T-cell (primary cell): ENCODE measurements at places on chromosomes 2 and 18. TPM values are rescaled to one million over a fixed set of nuclear protein-coding genes. Genes with fewer than 3 reads are reported as not detected.

- H3K4me1 ChIP-seq: peaks cover 12% of the 10 kb centered on the region
- H3K4me3 ChIP-seq: no peak overlapping the region
- peak overlapping the region; percentile 62 for H3K27ac ChIP-seq
- H3K36me3 ChIP-seq: no peaks in the 10 kb centered on the region
- no peak for DNase-seq
Observed at GRCh38 chr2:102226612-102227391, 40.0 kb downstream of the IL1RL2 start.

DNA sequence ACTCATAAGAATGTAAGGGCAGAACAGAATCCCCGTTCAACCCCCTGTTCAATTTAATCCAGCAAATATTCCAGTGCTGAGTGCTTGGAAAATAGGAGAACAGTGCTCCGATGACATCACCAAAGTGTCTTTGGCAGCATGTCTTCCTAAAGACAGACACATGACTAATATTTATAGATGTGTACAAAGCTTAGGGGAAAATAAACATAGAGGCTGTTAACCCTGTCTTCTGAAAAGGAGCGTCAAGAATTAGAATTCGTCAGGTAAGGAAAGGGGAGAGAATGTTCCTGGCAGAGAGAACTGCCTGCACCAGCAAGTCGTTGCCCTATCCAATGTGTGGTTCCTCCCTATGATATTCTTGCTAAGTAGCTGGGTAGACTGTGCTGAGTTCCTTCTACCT, 72.7 kb downstream of the PLB1 start:
- H3K27ac ChIP-seq: no peak overlapping the region
- no peaks in the 10 kb centered on the region for H3K36me3 ChIP-seq
- no peak for DNase-seq
- H3K4me3 ChIP-seq: no peak overlapping the region

The SPDYA gene
- total RNA-seq: 12.4 TPM

The IL37 gene
- total RNA-seq: not detected

- H3K36me3 ChIP-seq: no peaks in the 10 kb centered on the region
- H3K27ac ChIP-seq: no peak overlapping the region
- H3K4me3 ChIP-seq: no peak overlapping the region
- H3K4me1 ChIP-seq: no peaks in the 10 kb centered on the region
- H3K27me3 ChIP-seq: peaks cover 2% of the 10 kb centered on the region
Observed at GRCh38 chr2:176240301-176240700, 28.9 kb upstream of the MTX2 start.

GRCh38 chr2:54629914-54630857, 93.3 kb upstream of the EML6 start:
- H3K4me1 ChIP-seq: peaks cover 11% of the 10 kb centered on the region
- no peak overlapping the region for H3K4me3 ChIP-seq
- no peaks in the 10 kb centered on the region for H3K27me3 ChIP-seq
- DNase-seq: no peak

DNA sequence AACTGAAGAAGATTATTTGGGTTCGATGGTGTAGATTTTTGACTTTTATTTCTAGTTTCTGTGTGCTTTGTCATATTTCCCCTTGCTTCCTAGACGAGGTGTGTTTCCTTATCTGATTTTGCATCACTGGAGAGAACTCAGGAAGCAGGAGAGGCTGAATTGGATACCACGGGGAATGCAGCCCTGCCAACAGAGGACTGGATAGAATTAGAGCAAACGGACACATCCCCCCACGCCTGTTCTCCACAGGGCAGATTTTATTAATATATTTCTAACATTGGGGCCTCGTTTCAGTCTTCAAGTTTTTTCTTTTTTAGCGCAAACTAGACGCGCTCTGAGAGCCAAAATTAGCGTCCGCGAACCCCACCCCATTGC, 678 bp upstream of the VAPA start:
- no peaks in the 10 kb centered on the region for H3K27me3 ChIP-seq
- DNase-seq: no peak
- H3K36me3 ChIP-seq: no peaks in the 10 kb centered on the region
- peak overlapping the region; percentile 61 for H3K4me3 ChIP-seq

- no peaks in the 10 kb centered on the region for H3K4me1 ChIP-seq
- H3K36me3 ChIP-seq: no peaks in the 10 kb centered on the region
- H3K4me3 ChIP-seq: no peak overlapping the region
- no peak for DNase-seq
- H3K27ac ChIP-seq: no peak overlapping the region
- H3K27me3 ChIP-seq: no peaks in the 10 kb centered on the region
Observed at GRCh38 chr2:102514061-102514785, 41.2 kb downstream of the SLC9A4 start.

DNA sequence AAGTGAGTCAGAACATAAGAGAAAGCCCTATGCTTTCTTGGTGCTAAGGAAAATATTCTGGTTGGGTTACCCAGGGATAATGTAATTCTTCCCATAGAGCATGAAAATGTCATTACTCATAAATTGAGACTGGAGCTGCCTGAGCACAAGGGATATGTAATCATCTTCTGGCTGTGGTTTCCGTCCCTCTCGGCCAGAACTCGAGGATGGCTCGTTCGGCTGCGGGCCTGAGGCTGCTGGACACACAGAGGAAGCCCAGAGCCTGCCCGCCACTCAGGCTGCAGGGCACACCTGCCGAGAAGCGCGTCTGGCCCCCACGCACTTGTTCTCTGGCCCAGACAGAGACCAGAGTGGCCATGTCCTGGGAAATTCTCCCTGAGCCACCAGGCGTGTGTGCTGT, 104.9 kb downstream of the ASAP2 start:
- no peaks in the 10 kb centered on the region for H3K4me1 ChIP-seq
- peaks cover 6% of the 10 kb centered on the region for H3K27me3 ChIP-seq
- H3K36me3 ChIP-seq: no peaks in the 10 kb centered on the region

- no peak for DNase-seq
- H3K4me3 ChIP-seq: no peak overlapping the region
- peaks cover 57% of the 10 kb centered on the region for H3K27me3 ChIP-seq
- H3K36me3 ChIP-seq: no peaks in the 10 kb centered on the region
- H3K4me1 ChIP-seq: no peaks in the 10 kb centered on the region
Observed at GRCh38 chr2:883803-884748, 66.6 kb upstream of the SNTG2 start.

The GMPPA gene
- total RNA-seq: 20.6 TPM

The CYP27A1 gene
- 0.89 TPM for total RNA-seq

GRCh38 chr2:84958135-84959059, 12.6 kb upstream of the KCMF1 start:
- no peak overlapping the region for H3K4me3 ChIP-seq
- no peaks in the 10 kb centered on the region for H3K27me3 ChIP-seq
- H3K36me3 ChIP-seq: no peaks in the 10 kb centered on the region
- DNase-seq: no peak
- H3K4me1 ChIP-seq: no peaks in the 10 kb centered on the region

The STPG4 gene
- 0.79 TPM for total RNA-seq

The TEKT4 gene
- not detected for total RNA-seq

DNA sequence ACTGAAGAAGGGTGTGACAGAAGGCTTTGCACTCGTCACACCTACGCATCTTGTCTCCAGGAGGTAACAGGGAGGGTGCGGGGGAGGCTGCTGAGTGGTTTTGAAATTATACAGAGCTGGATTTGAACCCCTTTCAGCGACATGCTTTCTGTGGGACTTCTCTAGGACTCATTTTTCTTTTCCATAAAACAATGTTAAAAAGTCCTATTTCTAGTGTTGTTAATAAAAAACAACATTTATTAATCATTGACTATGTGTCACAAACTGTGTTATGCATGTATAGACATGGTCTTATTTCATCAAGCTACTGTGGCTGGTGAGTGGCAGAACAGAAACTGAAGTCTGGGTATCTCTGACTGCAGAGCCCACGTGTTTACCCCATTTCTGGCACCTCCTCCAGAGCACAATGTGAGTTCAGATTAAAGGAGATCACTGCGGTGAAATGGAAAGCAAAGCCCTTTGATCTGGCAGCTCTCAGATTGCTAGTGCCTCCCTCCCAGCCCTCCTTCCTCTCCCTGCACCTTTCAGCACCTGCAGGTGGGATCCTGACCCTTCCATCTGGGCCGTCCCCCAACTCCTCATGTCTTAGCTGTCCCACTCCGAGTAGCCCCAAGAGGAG, 315.5 kb upstream of the MYT1L start:
- H3K27me3 ChIP-seq: peaks cover 6% of the 10 kb centered on the region
- H3K4me3 ChIP-seq: peak overlapping the region; percentile 26
- peak overlapping the region; percentile 70 for H3K27ac ChIP-seq
- peak; percentile 31 for DNase-seq
- H3K4me1 ChIP-seq: peaks cover 39% of the 10 kb centered on the region

The CKAP2L gene
- 1.5 TPM for total RNA-seq

DNA sequence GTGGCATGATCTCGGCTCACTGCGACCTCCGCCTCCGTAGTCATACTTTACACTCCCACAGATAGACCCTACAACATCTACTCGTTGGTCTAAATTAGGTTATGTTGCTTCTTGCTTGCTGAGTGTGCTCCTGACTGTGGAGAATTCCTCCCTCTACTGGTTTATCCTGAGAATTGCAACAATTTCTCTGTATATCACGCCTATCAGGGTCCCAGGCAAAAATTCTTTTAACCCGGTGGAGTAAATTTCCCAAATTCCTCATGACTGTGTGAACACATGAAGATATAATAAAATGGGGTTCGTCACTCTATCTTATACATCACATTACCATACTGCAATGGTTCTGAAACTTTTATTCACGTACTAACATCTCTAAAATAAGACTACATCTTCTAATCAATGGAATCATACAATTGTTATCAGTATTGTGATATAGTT, 156.7 kb downstream of the EVA1A start:
- DNase-seq: no peak
- no peaks in the 10 kb centered on the region for H3K27me3 ChIP-seq
- H3K36me3 ChIP-seq: peaks cover 2% of the 10 kb centered on the region
- H3K4me3 ChIP-seq: no peak overlapping the region
- no peak overlapping the region for H3K27ac ChIP-seq
- no peaks in the 10 kb centered on the region for H3K4me1 ChIP-seq

- no peak overlapping the region for H3K4me3 ChIP-seq
- peaks cover 71% of the 10 kb centered on the region for H3K27me3 ChIP-seq
- no peak overlapping the region for H3K27ac ChIP-seq
- H3K36me3 ChIP-seq: no peaks in the 10 kb centered on the region
- DNase-seq: no peak
Observed at GRCh38 chr2:170814533-170815230, 2.0 kb upstream of the GAD1 start.

DNA sequence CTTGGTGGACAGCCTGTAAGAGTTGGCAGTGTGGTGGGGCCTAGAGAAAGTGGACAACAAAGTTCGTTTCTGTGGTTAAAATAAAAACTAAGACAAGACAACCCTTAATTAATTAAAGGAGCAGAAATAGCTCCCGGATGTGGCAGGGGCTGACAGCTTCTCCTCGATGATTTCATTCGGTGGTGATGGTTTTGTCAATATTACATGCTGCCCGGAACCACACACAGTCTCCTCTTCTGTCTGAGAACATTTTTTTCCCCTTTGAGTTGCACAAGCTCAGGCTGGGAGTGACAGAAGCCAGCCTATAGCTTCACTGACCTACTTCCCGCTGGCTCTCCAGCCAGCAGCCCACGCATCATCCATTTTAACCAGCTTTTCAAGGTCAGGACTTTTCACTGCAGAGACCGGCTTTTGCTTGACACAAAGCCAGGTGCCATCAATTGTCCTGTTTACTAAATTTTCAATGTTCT, 378.8 kb downstream of the SLC4A3 start:
- no peak overlapping the region for H3K4me3 ChIP-seq
- DNase-seq: no peak
- no peak overlapping the region for H3K27ac ChIP-seq
- no peaks in the 10 kb centered on the region for H3K27me3 ChIP-seq

GRCh38 chr18:63553081-63553480, 10.9 kb downstream of the SERPINB12 start:
- H3K27ac ChIP-seq: no peak overlapping the region
- no peak for DNase-seq
- no peaks in the 10 kb centered on the region for H3K36me3 ChIP-seq
- no peaks in the 10 kb centered on the region for H3K4me1 ChIP-seq

DNA sequence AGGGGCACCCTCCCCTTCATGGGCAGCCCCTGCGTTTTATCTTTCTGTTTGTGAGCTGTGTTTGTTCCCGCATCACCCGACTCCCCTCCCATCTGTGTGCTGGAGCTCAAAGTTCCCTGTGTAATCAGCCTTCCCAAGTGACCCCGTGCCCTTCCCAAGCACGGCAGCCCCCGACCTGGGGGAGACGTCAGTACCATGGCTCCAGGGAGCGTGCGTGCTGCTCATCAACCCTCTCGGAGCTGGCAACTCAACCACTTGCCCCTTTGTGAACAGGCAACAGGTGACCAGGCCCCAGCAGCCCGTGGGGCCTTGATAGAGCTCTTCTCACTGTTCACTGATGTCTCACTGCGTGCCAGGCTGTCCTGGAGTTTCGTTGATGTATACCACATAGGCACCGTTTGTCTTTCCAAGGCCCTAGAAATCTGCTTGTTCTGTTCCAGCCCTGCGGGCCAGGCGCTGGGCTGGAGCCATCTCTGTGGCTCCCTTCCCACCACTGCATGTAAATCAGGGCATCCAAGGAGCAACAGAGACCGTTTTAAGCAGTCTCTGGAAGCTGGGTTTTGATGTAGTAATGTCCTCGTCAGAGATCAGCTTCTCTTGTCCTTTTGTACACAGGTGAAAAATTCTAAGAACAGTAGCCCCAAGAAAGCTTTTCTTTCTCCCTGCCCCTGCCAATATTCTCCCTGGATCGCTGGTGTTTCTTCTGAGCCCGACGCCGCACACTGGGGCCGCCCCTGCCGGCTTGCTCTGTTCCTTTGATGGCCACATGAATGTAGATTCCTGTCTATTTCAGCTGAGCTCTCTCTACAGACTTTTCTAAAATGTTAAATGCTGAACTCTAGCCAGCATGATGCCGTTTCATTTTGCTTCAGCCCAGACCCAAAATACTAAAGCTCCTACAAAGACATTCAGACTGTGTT, 107.0 kb upstream of the PTPRM start:
- H3K4me3 ChIP-seq: no peak overlapping the region
- H3K27me3 ChIP-seq: peaks cover under 1% of the 10 kb centered on the region
- no peak overlapping the region for H3K27ac ChIP-seq
- no peaks in the 10 kb centered on the region for H3K4me1 ChIP-seq
- no peak for DNase-seq
- H3K36me3 ChIP-seq: no peaks in the 10 kb centered on the region

DNA sequence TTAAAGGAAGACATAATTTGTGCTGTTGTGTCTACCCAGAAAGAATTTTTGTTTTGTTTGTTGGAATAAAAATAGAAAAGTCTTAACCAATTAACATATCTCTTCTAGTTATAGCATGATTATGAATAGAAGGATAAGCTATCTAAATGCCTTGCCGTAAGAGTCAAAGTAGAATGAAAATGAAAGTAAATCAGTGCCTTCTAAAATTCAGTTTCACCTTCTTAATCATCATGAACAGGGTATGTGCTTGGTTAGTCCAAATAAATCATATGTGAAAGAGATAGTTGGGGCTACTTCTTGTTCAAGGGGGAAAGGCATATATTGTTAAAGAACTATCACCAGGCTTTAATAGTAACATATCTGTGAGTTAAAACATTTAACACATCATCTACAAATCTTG, 91.5 kb downstream of the GULP1 start:
- no peaks in the 10 kb centered on the region for H3K36me3 ChIP-seq
- DNase-seq: no peak
- no peak overlapping the region for H3K4me3 ChIP-seq
- no peaks in the 10 kb centered on the region for H3K27me3 ChIP-seq
- no peaks in the 10 kb centered on the region for H3K4me1 ChIP-seq

- no peak for DNase-seq
- no peak overlapping the region for H3K4me3 ChIP-seq
- peaks cover 54% of the 10 kb centered on the region for H3K4me1 ChIP-seq
- H3K36me3 ChIP-seq: no peaks in the 10 kb centered on the region
- no peaks in the 10 kb centered on the region for H3K27me3 ChIP-seq
Observed at GRCh38 chr2:197248623-197249022, 62.0 kb downstream of the ANKRD44 start.
